Endodermal cell (in vitro differentiated cells): ENCODE measurements at places on chromosomes 1 and 21.

GRCh38 chr1:228008391-228009115 is 1.8 kb downstream of the WNT3A start:
- peak; percentile 78 for DNase-seq

- DNase-seq: no peak
Measured at GRCh38 chr1:185151215-185151614, 5.5 kb downstream of the TRMT1L start.

DNA sequence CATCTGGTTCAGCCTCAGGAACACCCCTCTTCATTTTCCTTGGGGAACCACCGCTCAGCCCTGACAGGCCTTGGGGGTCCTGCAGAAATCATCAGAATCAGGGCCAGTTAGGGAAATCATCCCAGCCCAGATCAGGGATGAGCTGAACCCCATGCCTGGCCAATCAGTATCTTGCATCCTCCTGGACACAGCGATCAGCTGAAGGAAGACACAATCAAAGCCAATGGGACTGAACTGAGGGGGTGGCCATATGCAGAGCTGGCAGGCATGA is 395.4 kb downstream of the MATN1 start:
- peak; percentile 27 for DNase-seq

- no peak for DNase-seq
Measured at GRCh38 chr1:119879510-119880434, 16.5 kb downstream of the ADAM30 start.

DNA sequence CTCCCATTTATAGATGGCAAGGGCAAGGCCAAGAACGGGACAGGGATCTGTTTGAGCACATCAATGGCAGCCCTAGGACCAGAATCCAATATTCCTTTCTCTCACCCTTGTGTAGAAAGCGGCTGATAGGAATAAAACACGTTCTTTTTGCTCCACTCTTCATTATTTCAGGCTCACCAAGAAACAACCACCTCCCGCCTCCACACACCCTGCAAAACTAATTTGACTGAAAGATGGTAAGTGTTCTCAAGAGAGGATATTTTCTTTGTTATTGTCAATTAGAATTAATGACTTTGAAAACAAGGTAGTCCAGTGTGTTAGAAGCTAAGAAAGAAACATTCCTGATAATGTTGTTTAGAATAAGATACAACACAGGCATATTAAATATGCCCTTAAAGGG is 11.9 kb upstream of the KNCN start:
- no peak for DNase-seq

DNA sequence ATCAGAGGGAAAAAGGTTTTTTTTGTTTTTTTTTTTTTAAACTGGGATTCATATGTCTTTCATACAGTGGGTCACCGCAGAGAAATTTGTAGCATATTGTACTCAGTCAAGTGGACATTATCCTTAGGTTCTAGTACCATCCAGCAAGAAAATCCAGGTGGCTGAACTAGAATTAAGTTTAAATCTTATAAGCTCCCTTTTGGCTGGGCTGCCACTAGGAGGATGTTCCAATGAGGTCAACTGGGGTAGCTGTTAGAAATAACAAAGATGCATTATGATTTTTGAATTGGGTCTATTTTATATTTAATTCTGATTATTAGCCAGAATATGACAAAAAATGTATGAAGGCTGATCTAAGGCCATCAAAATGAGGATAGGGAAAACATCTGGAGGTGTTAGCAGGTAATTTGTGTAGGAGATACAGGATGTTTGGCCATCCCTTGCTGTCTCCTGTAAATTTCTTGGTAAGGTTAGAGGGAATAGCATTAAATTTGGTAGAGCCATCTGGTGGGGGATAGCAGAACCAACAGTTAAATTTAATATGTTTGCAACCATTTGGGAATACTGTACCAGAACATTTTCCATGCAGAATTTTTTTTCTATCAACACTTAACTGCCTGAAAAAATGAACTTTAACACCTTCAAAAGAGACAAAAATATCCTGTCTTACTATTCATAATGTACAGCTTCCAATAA is 568.5 kb upstream of the B3GALT2 start:
- DNase-seq: no peak

- no peak for DNase-seq
Measured at GRCh38 chr1:110878591-110878990, 5.6 kb downstream of the CD53 start.
